ENCODE measurements at places on chromosomes 7 and 10.

- DNase-seq, result no peak
Measured at GRCh38 chr10:62244785-62245467, 23.7 kb downstream of the RTKN2 start.

GRCh38 chr10:117005026-117005526, at the start of gene SHTN1:
Gene SHTN1 (minus strand): TSS chr10:117005187. CDS start chr10:117005079, 108 bp downstream.
- peak; percentile 8 for DNase-seq

GRCh38 chr10:90126256-90126595, 424.8 kb downstream of the KIF20B start:
- no peak for DNase-seq

GRCh38 chr10:124091646-124092249, 1.6 kb downstream of the CHST15 start:
- no peak for DNase-seq
